ENCODE measurements at places on chromosomes 16 and 17. TPM values are rescaled to one million over a fixed set of nuclear protein-coding genes. Genes with fewer than 3 reads are reported as not detected.

- no peaks in the 10 kb centered on the region for H3K36me3 ChIP-seq
- no peak overlapping the region for H3K27ac ChIP-seq
- no peaks in the 10 kb centered on the region for H3K4me1 ChIP-seq
- H3K4me3 ChIP-seq: no peak overlapping the region
- no peak for DNase-seq
These were observed 58.2 kb downstream of the MYH11 start for GRCh38 chr16:15798671-15799070.

DNA sequence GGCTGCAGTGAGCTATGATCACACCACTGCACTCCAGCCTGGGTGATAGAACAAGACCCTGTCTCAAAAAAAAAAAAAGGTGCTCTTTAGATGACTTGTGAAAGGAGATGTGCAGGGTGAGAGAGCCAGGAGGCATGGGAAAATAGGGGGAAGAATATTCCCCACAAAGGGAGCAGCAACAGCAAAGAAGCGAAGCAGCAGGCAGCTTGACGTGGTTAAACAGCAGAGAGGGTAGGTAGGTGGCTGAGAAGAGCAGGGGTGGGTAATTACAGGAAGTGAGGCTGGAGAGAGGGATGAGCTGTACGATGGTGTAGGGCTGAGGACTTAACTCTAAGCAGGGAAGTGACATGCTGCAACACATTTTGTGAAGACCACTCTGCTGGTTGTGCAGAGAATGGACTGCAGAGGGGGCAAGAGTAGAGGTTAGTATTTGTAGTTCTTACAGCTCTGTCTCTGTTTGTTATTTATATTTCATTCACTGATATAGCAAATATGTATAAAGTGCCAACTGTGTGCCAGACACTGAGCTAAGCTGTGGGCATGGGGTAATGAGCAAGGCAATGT, 1.6 kb downstream of the HEATR3 start:
- H3K36me3 ChIP-seq: no peaks in the 10 kb centered on the region
- no peak overlapping the region for H3K4me3 ChIP-seq
- DNase-seq: peak; percentile 26
- H3K27me3 ChIP-seq: no peaks in the 10 kb centered on the region

GRCh38 chr16:85291302-85292148, 179.3 kb upstream of the CIBAR2 start:
- H3K36me3 ChIP-seq: no peaks in the 10 kb centered on the region
- H3K27me3 ChIP-seq: no peaks in the 10 kb centered on the region
- no peak overlapping the region for H3K4me3 ChIP-seq
- no peak for DNase-seq
- H3K27ac ChIP-seq: no peak overlapping the region

The NTN1 gene
- total RNA-seq: 0.86 TPM

- H3K4me1 ChIP-seq: peaks cover 4% of the 10 kb centered on the region
- H3K36me3 ChIP-seq: no peaks in the 10 kb centered on the region
- no peaks in the 10 kb centered on the region for H3K27me3 ChIP-seq
- no peak overlapping the region for H3K4me3 ChIP-seq
- peak; percentile 60 for DNase-seq
These were observed 15.5 kb upstream of the TFAP4 start for GRCh38 chr16:4288148-4288921.

DNA sequence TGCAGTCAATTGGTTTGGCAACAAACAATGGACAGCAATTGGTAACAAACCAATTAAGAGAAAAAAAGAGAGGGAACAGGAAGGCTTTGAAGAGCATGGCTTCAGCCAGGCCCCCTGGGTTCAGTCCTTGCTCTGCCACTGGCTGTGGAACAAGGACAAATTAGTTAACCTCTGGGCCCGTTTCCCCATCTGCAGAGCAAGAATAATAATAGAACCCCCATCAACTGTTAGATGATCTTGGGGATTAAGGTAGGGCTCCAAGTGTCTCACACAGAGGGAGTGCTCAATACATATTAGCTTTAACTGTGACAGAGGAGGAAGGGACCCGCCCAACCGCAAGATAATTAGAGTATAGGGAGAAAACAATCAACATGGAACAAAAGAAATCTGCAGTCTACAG, 55.2 kb downstream of the PECAM1 start:
- no peak for DNase-seq
- no peak overlapping the region for H3K4me3 ChIP-seq
- H3K4me1 ChIP-seq: no peaks in the 10 kb centered on the region
- no peaks in the 10 kb centered on the region for H3K36me3 ChIP-seq
- no peaks in the 10 kb centered on the region for H3K27me3 ChIP-seq

The CRHR1 gene
- total RNA-seq: not detected

All from Caco-2 (cell line).